ENCODE measurements at places on chromosomes 6 and 20.

DNA sequence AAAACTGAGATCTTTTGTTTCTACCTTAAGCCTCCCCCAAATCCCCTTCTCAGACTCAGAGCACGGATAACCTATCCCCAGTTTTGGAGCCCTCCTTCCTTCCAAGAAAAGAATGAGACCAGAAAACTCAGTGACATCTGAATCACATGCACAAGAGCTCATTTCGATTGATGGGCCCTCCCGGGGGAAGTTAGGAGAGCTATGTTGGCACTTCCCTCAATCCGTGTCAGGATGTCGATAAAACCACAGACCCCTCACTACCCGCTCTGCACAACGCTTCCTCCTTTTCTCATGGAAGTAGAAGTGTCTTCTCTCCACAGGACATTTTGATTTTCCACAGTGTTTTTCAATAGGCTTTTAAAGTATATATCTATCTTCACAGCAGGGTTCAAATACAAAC is 332.4 kb downstream of the HACE1 start:
- DNase-seq: no peak

GRCh38 chr6:158068893-158069799 is 87.5 kb downstream of the SYNJ2 start:
- no peak for DNase-seq

- DNase-seq: no peak
Measured at GRCh38 chr6:81933608-81934051, 181.1 kb upstream of the TENT5A start.

DNA sequence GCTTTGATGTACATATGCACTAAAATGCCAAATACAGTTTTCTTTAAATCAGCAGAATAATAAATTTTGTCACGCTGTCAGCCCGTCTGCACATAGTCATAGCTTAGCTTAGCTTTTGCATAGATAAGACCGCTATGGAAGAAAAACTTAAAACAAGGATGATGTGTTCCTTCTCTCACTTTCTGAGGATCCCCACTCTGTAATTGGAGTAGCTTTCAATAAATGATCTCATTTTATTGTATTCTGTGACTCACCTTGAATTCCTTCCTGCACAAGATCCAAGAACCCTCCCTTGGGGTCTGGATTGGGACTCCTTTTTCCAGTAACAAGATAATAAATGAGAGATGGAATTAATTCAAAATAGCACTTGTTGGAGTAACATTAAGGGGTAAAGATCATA is 186.2 kb downstream of the CDH26 start:
- no peak for DNase-seq

GRCh38 chr20:57178582-57179111 is 87.8 kb downstream of the BMP7 start:
- no peak for DNase-seq

All from CD4-positive, alpha-beta T cell treated with Interleukin-21 for 1 hour (primary cell).